ENCODE measurements at places on chromosomes 13 and 19. TPM values are rescaled to one million over a fixed set of nuclear protein-coding genes. Genes with fewer than 3 reads are reported as not detected.
A peak's percentile ranks its signal among the peaks of the same experiment; 100 is the strongest.

GRCh38 chr19:55536951-55537740 lies at the start of gene SBK2:
TSS of gene SBK2 (minus strand) at chr19:55537133. CDS start at chr19:55536294, 839 bp downstream.
- DNase-seq: no peak

The THSD1 gene
- 2.5 TPM for polyA plus RNA-seq

- peak; percentile 35 for DNase-seq
Observed at GRCh38 chr19:5298471-5298901, 42.1 kb downstream of the PTPRS start.

DNA sequence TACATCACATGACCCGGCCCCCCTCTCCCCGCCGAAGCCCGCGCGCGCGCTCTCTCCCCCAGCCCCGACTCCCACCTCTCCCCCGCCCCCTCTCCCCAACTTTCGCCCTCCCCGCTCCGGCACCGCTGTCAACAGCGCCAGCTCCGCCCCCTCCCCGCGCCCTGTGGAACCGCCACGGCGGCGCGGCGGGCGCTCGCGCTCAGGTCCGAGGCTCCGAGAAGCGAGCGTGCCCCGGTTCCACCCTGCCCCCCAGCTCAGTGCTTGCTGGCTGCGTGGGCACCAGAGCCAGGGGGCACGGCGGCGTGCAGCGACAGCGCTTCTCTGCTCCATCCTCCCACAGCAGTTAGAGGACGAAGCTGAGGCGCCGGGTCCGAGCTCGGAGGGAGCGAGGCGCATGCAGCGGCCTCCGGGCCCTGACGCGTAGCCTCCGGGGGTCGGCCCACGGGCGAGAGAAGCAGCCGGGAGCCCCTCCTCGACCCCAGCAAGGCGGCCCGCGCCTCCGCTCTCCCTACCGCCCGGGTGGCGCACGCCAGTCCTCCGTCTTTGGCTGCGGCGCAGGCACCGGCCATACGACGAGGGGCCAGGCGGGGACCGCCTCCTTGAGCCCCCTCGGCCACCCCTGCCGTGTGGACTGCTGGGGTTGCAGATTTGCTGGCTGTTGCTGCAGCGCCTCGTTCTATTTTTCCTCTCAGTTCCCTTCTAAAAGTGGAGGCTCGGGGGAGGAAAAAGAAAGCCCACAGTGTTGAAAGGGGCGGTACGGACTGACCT lies 109.5 kb downstream of the KCNRG start:
- DNase-seq: peak; percentile 99

- peak; percentile 95 for DNase-seq
Observed at GRCh38 chr19:13846557-13847406, 30.2 kb upstream of the NANOS3 start.

GRCh38 chr13:42732073-42732472 lies 49.3 kb upstream of the FAM216B start:
- no peak for DNase-seq

The EML2 gene
- 6.2 TPM for polyA plus RNA-seq

The PPP1R15A gene
- 83.7 TPM for polyA plus RNA-seq

- peak; percentile 87 for DNase-seq
Observed at GRCh38 chr19:982567-983170, 1.5 kb upstream of the WDR18 start.

All from psoas muscle (tissue), 8 donors.